ENCODE measurements at places on chromosomes 3 and 15.

DNA sequence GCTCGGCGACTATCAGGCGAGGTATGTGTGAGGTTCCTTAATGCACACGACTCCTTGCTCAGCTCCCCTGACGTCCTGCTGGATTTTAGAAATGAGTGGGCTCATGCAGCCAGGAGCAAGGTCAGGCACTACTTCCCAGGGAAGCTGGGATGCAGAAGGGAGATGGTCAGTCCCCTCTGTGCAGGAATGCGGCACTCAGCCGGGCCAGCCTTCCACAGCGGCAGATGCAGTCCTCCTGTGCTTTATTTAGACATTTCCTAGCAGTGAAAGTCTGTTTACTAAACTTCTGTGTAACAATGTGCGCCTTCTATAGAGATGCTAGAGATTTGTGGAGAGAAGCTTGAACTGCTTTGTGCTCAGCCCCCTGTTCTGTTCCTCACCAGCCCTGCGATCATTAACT lies 252.1 kb downstream of the SLCO3A1 start:
- DNase-seq: no peak

GRCh38 chr15:48712546-48712945 lies 67.0 kb upstream of the FBN1 start:
- DNase-seq: no peak

DNA sequence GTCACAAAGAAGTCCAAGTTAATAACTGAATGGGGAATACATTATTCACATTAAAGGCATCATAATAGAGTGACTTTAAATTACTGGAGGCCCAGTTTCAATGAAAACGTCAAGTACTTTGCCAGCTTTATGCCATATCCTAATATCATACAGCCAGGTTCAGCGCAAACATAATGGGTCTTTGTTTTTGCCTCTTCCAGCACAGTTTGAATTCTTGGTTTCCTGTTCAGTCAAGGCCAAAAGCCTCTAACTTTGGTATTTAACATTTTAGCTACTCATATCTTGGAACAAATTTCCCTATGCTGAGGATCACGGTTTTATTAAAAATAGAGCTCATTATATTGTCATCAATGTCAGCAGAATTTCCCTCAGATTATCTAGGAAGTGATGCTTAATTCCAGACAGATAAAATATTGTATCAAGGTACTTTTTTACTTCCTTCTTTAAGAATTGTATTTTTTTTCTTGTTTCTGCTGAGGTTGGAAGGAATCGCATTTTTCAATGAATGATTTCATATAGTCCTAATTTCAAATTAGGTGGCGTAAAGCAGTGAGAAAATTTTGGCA lies 269.2 kb downstream of the THRB start:
- no peak for DNase-seq

GRCh38 chr15:63488398-63488960 lies 15.9 kb upstream of the USP3 start:
- no peak for DNase-seq

DNA sequence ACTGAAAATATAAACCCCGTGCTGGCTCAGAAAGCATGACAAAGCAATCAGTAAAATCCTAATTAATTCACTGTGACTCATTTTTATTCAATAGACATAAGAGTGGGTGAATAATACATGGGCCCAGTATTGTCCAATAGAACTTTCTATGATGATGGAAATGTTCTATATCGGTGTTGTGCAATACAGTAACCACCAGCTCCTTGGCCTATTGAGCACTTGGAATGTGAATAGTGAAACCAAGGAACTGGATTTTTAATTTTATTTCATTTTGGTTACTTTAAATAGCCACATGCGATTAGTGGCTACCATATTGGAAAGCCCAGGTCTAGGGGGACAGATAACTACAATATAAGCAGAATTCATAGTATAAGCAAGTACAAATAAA lies 69.8 kb upstream of the PPP2R3A start:
- no peak for DNase-seq

DNA sequence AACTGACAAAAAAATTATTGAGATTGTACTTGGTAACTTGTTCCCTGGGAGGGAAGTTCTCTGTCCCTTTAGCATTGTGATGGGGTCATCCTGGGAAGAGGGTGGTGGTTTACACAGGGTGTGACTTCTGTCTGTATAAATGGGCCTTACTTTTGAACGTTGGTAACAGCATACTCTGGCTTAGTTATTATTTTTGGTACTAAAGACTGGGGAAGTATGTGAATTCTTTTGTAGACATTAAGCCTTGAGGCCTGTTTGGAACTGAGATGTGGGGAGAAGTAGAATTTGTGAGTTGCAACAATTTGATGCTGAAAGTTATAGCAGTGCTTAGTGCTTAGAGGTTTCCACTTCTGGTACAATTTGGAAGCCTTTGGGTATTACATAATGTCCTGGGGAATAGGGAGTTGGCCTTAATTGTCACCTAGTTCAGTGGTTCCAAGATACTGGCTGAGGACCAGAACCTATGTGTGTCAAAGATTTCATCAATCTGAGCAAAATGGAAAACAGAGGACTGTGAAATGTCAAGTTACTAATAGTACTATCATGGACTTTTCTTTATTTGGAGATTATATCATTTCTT lies 15.9 kb downstream of the TLNRD1 start:
- no peak for DNase-seq

- DNase-seq: no peak
Measured at GRCh38 chr15:56537881-56538280, 72.9 kb upstream of the MNS1 start.

- no peak for DNase-seq
Measured at GRCh38 chr3:76016111-76016510, 230.8 kb upstream of the ZNF717 start.

GRCh38 chr3:114441386-114441785 lies 147.6 kb downstream of the TIGIT start:
- no peak for DNase-seq

DNA sequence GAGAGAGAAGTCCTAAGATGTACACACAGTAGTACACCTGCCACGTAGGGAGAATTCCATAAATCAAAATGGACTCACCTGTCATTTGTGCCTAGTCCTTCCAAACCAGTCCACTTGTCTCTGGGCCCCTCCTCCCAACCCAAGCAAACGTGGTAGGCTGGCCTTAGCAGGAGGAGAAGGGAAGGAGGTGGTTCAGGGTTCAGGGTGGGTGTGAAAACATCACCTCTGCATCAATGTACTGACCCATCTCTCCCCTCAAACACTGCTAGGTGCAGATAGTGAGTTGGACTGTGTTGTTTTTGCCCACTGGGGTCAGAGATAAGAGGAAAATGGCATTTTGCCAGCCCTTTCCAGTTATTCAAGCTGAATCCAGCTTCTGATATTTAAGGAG lies 99.3 kb downstream of the MME start:
- no peak for DNase-seq

GRCh38 chr3:11282250-11283138 lies 10.3 kb downstream of the ATG7 start:
- no peak for DNase-seq

- DNase-seq: no peak
Measured at GRCh38 chr3:3201611-3202010, 22.1 kb upstream of the CRBN start.

- DNase-seq: no peak
Measured at GRCh38 chr3:52240059-52240885, 1.3 kb upstream of the TWF2 start.

GRCh38 chr3:10352146-10352911 lies 31.4 kb upstream of the SEC13 start:
- DNase-seq: no peak

GRCh38 chr3:43709022-43709421 lies 18.3 kb downstream of the ABHD5 start:
- DNase-seq: no peak

DNA sequence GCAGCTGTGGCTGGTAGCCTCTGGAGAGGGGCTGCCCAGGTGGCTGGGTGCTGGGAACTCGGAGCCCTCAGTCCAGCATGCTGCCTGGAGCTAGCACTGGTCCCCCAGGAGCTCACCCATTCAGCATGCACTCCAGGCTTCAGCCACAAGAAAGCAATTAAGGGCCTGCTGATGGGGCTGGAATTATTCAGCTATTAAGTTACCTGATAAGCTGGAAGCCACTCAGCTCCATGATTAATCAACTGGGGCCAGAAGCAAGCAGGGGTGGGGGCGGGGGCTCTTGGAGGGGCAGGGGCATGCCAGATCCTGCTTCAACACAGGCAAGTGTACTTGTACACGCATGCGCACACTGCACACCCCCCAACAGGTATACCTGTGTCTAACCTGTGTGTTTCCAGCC lies 22.1 kb upstream of the TMEM115 start:
- no peak for DNase-seq

DNA sequence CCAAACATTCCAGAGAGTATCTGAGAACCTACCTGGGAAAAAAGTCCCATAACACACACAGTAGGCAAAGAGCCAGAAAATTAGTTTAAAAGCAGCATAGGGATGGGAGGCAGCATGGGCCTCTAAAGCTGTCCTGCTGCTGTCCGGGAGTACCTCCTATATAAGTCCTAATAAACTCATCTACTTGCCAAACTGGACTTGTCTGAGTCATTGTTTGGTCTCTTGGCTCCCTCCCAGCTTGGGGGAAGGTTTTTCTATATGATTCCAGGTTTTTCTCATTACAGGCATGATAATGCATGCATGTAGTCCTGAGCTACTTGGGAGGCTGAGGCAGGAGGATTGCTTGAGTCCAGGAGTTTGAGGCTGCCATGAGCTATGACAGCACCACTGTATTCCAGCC lies 17.5 kb upstream of the HACD2 start:
- DNase-seq: no peak

GRCh38 chr3:16765661-16766060 lies 119.1 kb upstream of the PLCL2 start:
- no peak for DNase-seq

- DNase-seq: no peak
Measured at GRCh38 chr3:105417525-105418289, 51.0 kb downstream of the ALCAM start.

GRCh38 chr3:107910713-107911259 lies 180.0 kb downstream of the CD47 start:
- DNase-seq: no peak

DNA sequence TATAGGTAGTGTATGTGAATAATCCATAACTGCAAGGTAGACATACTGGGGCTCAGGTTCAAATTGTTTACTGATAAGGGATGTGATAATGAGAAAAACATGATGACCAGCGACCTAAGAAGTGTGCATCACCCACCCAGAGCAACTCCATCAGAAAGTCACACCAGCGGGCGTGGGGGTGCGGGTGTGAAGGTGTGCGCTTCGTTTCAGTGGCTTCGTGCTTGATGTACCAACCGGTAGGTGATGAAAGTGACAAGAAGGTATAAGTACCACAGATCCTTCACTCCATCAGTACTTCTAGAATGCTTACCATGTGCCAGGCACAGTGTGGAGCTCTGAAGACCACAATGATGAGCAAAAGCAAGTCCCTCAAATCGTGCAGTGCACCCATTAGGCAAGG lies 11.2 kb downstream of the ANP32A start:
- DNase-seq: no peak

DNA sequence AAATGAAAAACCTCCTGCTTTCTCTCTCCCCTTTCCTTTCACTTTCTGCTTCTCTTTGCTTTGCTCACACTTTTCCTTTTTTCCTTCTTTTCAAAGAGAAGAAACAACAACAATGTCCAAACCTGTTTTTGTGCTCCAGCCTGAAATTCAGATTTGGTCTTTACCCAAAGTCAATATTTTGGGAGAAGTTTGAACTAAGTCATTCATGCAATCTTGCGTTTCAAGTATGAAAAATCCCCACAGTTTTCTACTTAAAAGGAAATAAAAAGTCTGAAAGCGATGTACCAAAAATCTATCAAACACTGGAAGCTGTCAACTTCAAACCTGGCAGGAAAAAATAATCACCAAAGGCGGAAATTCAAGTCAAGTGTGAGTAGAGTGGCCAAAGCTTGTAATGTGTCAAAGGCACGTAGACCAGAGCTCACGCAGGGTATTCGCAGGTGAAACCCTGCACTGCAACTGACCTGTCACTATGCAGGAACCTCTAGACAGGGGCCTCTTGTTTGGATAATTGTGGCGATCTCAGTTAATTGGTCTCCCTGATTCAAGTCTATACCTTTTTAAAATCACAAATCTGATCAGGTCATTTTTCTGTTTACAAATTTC lies 118.8 kb upstream of the GALNT15 start:
- DNase-seq: no peak

- DNase-seq: no peak
Measured at GRCh38 chr3:113231827-113232253, 20.5 kb downstream of the BOC start.

GRCh38 chr15:91424001-91424400 lies 323.9 kb downstream of the SV2B start:
- no peak for DNase-seq

Data from stimulated activated CD4-positive, alpha-beta T cell treated with anti-CD3 and anti-CD28 coated beads, Interleukin-1b, Interleukin-23, amount 100 ng/mL, for 1 hour (primary cell).